HuH-7.5 (cell line): ENCODE measurements at places on chromosomes 2 and 18.
A peak's percentile ranks its signal among the peaks of the same experiment; 100 is the strongest.

DNA sequence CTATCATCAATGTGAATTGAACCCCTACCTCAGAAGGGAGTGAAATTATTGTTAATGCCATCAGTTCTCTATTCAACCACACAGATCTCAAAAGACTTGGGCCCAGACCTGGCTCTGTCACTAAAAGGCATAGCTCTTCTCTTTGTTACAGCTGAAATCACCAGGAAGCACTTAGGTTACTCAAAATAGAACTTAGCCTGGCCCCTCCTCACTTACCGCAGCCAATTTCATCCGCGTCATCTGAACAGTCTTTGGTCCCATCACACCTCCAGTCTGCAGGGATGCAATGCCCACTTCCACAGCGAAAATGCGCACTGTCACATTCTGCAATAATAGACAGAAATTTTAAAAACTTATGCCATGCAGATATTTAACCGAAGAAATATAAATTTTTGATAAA lies 41.8 kb downstream of the LRP2 start:
- no peak for DNase-seq

- no peak for DNase-seq
Observed at GRCh38 chr18:48827291-48828193, 123.2 kb downstream of the SMAD7 start.

GRCh38 chr2:190794377-190794776 lies 86.2 kb upstream of the GLS start:
- no peak for DNase-seq

- DNase-seq: peak; percentile 61
Observed at GRCh38 chr2:100013892-100014677, 128.3 kb downstream of the AFF3 start.

GRCh38 chr2:46977280-46977665 lies 61.7 kb upstream of the MCFD2 start:
- DNase-seq: no peak

DNA sequence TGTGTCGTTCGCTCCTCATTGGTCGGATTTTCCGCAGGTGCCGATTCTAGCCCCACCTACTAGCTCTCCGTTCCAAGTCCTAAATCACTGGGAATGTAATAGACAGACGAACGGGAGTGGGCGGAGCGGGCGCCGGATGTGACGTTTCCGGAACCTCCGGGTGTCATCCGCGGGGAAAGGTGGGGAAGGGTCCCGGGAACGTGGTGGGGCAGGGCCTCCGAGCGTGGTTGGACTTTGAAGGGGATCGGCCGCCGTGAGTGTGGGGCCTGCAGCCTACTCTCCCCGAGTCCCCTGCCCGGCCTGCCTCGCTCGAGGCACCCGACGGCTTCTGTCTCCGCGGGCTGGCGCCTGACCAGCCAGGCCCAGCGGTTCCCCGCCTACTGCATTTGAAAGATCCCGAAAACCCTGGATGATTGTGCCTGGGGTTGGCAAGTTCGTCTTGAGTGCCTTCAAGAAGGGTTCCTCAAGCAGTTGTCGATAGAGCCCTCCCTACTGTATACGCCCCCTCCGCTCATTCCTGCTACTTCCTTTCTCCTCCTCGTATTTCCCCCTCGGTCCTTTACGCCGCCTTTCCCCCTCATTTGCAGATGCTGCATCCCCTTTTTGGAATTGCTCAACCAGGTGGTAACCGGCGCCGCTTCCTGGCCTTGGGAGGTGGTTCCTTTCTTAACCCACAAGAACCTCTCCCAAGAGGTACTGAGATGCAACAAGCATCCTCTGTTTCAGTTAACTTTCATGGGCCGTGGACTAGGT lies at the start of gene STAMBP:
Gene STAMBP, plus strand, starts transcription at position 144 of the 753 bp plus-strand sequence. CDS start 1,896 bp downstream, outside the sequence.
- DNase-seq: peak; percentile 91
